Naive B cell (primary cell): ENCODE measurements at places on chromosomes 5 and 9.
A peak's percentile ranks its signal among the peaks of the same experiment; 100 is the strongest.

- no peak for DNase-seq
These were observed 48.6 kb upstream of the TLE1 start for GRCh38 chr9:81737871-81738507.

DNA sequence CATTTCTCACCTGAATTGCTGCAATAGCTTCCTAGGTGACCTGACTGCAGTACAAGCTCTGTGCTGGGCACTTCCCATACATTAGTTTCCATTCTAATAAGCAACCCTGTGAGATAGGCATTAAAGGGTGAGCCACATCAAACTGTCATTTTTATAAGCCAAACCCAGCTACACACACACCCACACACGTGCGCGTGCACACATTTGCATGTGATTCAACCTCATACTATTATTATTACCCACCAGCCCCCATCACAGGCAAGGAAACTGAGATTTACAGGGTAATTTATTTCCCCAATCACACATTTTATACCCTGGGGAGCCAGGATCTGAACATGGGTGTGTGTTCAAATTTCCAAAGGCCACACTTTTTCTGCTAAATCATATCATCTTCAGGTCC is 93.6 kb downstream of the TTLL11 start:
- no peak for DNase-seq

GRCh38 chr5:145497052-145497451 is 338.1 kb downstream of the PRELID2 start:
- no peak for DNase-seq

- no peak for DNase-seq
These were observed 428 bp downstream of the EFNA5 start for GRCh38 chr5:107670087-107670931.

DNA sequence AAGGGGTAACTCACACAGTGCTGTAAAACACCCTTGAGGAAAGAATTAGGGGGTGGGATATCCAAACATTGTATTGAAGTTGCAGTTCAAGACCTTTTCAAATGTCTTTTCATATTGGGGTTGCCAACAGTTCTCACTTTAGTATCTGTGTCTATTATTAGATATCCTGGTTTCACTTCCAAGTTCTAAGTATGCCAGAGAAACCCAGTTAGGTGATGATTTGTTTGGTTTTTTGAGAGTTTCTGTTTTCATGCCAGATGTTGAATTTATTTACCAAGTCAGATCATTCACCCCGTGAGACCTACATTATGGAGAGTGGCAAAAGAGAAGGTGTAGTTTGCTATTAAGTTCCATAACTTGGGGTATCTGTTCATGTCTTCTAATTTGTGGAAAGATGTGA is 64.5 kb downstream of the C9orf152 start:
- peak; percentile 68 for DNase-seq

GRCh38 chr5:128701301-128701700 is 163.3 kb upstream of the FBN2 start:
- no peak for DNase-seq

DNA sequence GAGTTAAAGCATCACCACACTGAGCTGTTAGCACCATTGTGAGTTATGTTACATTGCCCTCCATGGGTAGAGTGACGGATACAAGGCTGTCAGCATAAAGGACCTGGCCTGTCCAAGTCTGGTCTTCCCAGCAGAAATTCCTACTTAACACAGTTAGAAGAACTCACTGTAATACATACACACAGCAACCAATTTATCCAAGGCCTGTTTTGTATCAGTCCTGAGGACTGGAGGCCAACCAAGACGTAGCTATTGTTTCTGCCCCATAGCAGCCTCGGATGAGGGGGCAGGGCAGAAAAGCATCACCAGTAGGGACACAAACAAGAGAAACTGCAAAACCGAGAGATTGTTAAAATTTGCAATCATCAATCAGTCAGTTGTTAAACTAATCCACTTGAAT is 66.0 kb upstream of the CKMT2 start:
- no peak for DNase-seq

- no peak for DNase-seq
These were observed 2.3 kb downstream of the DNLZ start for GRCh38 chr9:136361047-136361753.

GRCh38 chr9:131728546-131728910 is 11.3 kb downstream of the RAPGEF1 start:
- DNase-seq: peak; percentile 57

DNA sequence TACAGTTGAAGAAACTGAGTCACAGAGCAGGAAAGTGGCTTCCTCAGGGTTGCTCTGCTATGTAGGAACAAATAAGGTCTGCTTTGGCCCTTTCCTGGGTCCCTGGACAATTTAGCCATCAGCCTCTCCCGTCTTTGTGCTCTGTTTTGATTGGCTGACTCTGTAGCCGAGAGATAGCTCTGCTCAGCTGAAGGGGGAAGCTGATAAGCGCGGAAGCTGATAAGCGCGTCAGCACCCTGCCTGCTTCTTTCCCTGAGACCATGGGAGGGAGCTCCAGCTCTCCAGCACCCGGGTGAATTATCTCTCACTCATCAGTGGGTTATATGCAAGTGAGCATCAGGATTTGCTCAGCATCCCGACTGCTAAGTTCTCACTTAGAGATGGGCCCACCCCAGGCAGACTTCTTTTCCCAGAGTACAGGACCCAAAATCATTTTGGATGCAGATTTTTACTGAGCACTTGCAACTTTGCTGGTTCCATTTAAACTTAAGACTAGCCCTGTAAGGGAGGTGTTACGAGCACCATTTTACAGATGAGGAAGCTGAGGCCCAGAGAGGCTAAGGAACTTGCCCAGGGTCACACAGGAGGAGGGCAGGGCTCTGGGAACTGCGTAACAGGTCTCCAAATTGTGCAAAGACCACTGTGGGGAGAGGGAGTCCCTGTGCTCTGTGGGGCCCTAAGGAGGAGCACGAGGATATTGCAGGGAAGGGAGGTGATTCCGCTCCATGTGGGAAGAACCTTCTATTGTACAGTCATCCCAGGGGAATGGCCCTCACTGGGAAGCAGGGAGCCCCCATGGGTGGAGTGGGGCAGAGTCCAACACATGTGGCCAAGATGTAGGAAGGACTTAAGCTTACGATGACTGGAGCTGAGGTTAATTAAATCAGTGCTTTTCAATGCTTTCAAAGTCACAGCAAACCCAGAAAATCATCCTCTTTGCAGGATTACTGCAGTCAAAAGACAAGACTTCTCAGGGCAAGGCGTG is 83.7 kb upstream of the ORM1 start:
- no peak for DNase-seq

DNA sequence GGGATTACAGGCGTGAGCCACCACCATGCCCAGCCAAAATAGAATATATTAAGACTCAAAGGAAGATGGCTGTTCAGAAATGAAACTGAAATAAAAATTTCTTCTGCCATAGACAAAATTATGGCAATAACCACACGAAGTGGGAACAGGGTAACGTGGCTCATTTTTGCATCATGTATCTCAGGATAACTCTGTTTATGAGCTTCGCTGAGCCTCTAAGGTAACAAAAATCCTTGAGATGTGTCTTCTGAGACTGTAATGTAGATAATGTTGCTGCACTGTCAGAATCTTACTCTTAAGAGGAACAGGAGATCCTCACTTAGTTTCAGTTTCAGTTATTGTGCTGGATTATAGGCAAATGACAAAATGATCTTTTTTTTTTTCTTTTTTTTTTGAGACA is 153.8 kb downstream of the GOLPH3 start:
- peak; percentile 11 for DNase-seq

GRCh38 chr9:132481053-132481849 is 71.2 kb downstream of the CFAP77 start:
- no peak for DNase-seq

DNA sequence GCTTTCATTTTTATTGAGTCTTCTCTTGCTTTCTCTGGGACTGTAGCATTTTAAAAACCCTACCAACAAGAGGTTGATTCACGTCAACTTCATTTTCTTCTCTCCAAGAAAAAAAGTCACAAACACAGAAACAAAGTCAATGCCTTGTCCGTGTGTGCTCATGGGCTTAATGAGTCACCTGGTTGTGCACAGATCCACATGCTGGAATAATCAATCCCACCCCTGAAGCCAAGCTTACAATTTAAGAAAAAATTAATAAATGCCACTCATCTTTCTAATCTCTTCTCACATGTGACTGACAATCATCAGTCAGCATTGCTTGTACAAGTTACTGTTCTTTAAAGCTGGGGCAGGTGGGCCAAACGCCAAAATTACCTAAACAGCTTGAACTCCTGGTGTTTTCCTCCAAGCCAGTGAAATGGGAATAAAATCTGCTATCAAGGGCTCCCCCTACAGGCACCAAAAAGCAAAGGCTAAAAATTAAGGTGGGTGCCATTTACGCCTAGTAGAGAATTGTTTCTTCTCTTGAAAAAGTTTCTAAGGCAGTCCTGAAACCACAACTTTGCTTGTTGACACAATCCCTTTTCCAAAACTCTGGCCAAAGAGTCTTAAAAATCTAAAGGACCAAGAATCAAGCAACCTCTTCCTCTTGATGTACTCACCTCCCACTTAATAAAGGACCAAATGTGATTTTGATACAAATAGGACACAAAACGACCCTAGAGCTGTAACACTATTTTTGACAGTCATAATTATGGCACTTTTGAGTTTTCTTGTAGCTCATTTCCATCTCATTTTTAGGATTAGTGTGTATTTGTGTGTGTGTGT is 21.3 kb downstream of the TRMO start:
- DNase-seq: peak; percentile 40

GRCh38 chr5:157086751-157087359 is 22.0 kb downstream of the HAVCR2 start:
- DNase-seq: no peak

GRCh38 chr5:40277161-40277906 is 402.4 kb upstream of the PTGER4 start:
- no peak for DNase-seq

- no peak for DNase-seq
These were observed 19.5 kb downstream of the ACTL7B start for GRCh38 chr9:108836319-108836718.

- DNase-seq: no peak
These were observed 18.6 kb upstream of the SHISAL2B start for GRCh38 chr5:64671678-64672077.

DNA sequence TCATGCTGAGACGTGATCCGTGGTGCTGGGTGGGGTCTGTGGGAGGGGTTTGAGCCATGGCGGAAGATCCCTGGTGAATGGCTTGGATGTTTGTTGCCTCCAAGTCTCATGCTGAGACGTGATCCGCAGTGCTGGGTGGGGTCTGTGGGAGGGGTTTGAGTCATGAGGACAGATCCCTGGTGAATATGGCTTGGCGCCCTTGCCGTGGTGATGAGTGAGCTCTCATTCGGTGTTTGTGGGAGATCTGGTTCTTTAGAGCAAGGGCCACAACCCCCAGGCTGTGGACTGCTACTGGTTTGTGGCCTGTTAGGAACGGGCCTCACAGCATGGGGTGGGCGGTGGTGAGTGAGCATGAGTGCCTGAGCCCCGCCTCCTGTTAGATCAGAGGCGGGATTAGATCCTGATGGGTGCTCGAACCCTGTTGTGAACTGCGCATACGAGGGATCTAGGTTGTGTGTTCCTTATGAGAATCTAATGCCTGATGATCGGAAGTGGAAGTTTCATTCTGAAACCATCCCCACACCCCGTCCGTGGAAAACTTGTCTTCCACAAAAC is 31.2 kb downstream of the NKD2 start:
- no peak for DNase-seq

GRCh38 chr9:16368237-16369087 is 502.0 kb downstream of the BNC2 start:
- no peak for DNase-seq

DNA sequence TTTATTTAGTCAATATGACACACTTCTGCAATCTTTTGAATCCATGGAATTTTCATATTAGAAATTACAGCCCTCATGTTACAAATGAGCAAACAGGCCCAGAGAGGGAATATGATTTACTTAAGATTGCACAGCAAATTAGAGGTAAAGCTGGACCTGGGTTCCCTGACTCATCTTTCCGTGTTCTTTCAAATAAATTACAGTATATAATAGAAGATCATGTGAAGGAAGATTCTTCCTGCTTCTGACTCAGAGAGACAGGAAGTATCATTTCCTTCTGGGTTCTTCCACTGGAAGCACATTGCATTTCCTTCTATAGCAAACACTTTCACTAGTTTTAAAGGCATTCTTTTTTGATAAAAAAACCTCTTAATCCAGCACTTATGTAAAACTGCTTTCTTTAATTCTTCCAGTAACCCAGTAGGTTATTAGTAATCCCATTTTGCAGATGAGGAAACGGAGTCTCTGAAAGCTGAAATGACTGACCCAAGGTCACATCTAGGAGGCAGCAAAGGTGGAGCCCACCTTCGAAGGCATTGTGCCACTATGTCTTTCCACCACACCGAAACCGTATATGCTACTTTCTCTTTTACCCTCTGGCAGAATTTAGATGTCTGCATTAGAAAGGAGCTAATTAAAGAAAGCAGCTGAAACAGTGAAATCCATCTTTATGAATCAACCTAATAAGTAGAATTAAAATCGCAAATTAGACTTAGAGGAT is 566.7 kb upstream of the KLF4 start:
- no peak for DNase-seq

DNA sequence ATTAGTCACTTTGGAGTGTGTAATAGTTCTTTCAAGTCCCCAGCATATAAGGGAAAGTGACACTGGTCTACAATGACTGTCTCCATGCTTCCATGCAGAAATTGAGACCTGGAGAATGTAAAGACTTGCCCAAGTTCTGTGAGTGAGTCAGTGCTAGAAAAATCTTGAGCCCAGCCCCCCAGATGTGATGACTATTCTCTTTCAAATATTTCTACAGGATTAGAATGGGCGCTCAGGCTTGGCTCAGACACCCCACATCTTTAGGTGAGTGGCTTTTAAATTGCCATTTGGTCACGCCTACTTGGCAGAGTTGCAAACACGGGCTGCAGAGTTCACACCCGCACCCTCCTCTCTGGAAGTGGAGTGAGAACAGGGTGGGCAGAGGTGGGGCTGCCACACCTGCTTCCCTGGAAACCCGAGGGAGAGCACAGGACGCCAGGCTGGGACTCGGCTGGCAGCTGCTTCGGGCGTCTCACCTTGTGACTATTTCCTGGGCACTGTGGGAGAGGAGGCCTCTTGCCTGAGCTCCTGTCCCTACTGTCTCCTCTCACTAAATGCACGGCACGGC is 37.6 kb downstream of the ROPN1L start:
- DNase-seq: no peak

DNA sequence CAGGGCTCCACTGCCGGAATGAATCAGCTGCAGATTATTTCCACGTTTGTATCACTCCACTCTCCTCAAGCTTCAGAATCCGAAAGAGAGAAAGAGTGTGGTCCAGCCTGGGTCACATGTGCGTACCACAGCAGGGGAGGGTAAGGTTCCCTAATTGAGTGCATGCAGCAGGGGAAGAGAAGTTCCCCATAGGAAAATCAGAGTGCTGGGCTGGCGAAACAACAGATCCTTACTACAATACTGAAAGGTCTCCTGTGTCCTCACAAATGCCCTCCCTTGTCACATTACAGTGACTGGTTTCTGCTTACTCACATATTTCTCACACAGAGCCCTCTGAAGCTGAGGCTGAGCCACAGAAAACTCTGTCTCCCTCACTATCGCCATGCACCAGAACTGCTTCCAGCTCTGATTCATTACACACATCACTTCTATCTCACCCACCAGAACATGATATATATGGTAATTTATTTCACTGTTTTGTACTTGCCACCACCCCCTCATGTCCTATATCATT is 532.2 kb upstream of the TUSC1 start:
- no peak for DNase-seq
